ENCODE measurements at places on chromosomes 1 and 21. TPM values are rescaled to one million over a fixed set of nuclear protein-coding genes. Genes with fewer than 3 reads are reported as not detected.

Gene NCF2
- total RNA-seq: 0.58 TPM

Gene TRPM2
- 0.07 TPM for total RNA-seq

Gene SH2D1B
- not detected for total RNA-seq

DNA sequence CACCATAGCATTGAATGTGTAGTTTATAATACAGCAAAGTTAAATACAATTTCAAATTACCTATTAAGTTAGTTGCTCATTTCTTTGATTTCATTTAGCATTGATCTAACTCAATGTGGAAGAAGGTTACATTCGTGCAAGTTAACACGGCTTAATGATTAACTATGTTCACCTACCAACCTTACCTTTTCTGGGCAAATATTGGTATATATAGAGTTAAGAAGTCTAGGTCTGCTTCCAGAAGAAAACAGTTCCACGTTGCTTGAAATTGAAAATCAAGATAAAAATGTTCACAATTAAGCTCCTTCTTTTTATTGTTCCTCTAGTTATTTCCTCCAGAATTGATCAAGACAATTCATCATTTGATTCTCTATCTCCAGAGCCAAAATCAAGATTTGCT lies at the start of gene ANGPTL3:
Gene ANGPTL3 (plus strand): TSS at position 240 of the 400 bp plus-strand sequence. CDS start 47 bp downstream, at position 287.
- DNase-seq: no peak
- no peak within 1 kb of the TSS for H3K27ac ChIP-seq
- no peaks in the 10 kb centered on the region for H3K27me3 ChIP-seq
- H3K4me3 ChIP-seq: no peak within 1 kb of the TSS
- H3K4me1 ChIP-seq: peaks cover 23% of the 10 kb centered on the region

- H3K27ac ChIP-seq: no peak overlapping the region
- DNase-seq: no peak
- H3K36me3 ChIP-seq: no peaks in the 10 kb centered on the region
Observed at GRCh38 chr1:27868556-27868931, 3.8 kb upstream of the THEMIS2 start.

GRCh38 chr1:75539230-75540116 lies 71.4 kb downstream of the SLC44A5 start:
- H3K27me3 ChIP-seq: no peaks in the 10 kb centered on the region
- peaks cover 23% of the 10 kb centered on the region for H3K4me1 ChIP-seq
- H3K36me3 ChIP-seq: no peaks in the 10 kb centered on the region

GRCh38 chr1:222224156-222224555 lies 323.7 kb downstream of the HHIPL2 start:
- no peak for DNase-seq
- H3K4me3 ChIP-seq: no peak overlapping the region
- no peak overlapping the region for H3K27ac ChIP-seq
- H3K36me3 ChIP-seq: no peaks in the 10 kb centered on the region
- no peaks in the 10 kb centered on the region for H3K27me3 ChIP-seq

GRCh38 chr21:14072761-14073535 lies 137.8 kb downstream of the LIPI start:
- no peak overlapping the region for H3K27ac ChIP-seq
- no peak for DNase-seq
- no peak overlapping the region for H3K4me3 ChIP-seq
- no peaks in the 10 kb centered on the region for H3K4me1 ChIP-seq
- no peaks in the 10 kb centered on the region for H3K36me3 ChIP-seq

- no peaks in the 10 kb centered on the region for H3K4me1 ChIP-seq
- no peaks in the 10 kb centered on the region for H3K27me3 ChIP-seq
- H3K36me3 ChIP-seq: no peaks in the 10 kb centered on the region
- DNase-seq: no peak
- H3K4me3 ChIP-seq: no peak overlapping the region
Observed at GRCh38 chr1:199522936-199523335, 504.6 kb upstream of the NR5A2 start.

DNA sequence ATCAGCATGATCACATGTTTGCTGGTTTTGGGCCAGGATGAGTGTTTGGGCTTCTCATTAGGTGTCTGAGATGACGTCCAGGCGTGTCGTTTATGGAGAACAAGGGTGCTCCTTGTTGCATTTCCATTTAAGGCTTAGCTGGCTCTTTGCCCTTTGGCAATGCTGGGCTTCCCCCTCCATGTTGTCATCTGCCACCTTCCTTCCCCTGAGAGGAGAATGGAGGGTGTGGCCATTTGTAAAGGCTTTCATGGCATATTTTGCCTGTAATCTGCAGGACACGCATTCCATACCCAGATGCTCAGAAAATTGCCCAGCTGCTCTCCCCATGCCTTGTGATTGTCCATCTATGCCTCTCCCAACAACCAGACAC lies 27.7 kb downstream of the PKP1 start:
- DNase-seq: no peak
- peaks cover 27% of the 10 kb centered on the region for H3K4me1 ChIP-seq
- H3K27ac ChIP-seq: no peak overlapping the region
- H3K36me3 ChIP-seq: no peaks in the 10 kb centered on the region

DNA sequence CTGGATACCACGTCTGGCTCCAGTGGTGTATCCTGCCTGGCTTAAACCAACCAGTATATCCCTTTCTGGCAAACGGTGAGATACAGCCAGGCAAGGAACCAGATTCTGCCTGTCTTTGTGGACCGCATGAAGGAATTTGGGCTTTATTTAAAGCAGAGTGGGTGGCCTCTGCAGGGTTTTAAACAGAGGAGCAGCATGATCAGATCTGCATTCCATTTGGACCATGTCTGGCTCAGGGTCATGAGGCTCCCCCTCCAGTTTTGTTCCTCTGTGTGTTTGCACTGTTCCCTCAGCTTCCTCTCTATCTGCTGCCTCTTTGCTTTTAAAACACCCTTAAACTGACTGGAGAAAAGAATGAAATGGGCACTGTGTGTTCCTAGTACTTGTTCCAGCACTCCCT lies 195.0 kb downstream of the GIPC2 start:
- H3K27me3 ChIP-seq: no peaks in the 10 kb centered on the region
- peaks cover 8% of the 10 kb centered on the region for H3K4me1 ChIP-seq
- no peaks in the 10 kb centered on the region for H3K36me3 ChIP-seq
- H3K27ac ChIP-seq: no peak overlapping the region
- no peak for DNase-seq
